ENCODE measurements at places on chromosomes 2 and 18.
A peak's percentile ranks its signal among the peaks of the same experiment; 100 is the strongest.

- no peak for DNase-seq
Observed at GRCh38 chr18:43888598-43888997, 611.3 kb upstream of the SYT4 start.

DNA sequence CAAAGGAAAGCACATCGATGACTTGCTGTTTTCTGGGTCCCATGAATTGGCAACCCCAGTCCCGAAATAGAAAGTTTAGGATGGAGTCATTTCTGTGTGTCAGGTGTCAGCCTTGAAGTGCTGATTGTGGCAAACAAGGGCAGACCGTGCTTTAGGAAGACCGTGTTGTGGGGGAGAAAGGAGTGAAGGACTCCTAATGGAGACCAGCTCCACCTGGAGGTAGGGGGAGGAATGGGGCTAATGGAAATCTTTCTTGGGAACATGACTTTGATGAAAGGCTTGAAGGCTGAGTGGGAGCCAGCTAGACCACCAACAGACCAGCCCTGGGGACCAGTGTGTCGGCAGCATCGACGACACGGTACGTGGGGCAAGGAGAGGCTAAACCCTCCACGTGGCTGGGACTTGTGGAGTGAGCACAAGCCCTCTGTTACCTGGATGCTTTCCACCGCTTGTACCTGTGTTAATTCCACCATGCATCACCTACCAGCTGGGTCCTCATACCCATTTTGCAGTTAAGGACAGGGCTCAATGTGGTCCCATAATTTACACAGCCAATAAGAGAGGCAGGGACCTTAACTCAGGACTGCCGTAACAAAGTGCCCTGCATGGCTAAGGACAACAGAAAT, 104.2 kb downstream of the SH3BP4 start:
- no peak for DNase-seq

GRCh38 chr2:10395893-10396292, 52.2 kb downstream of the ODC1 start:
- no peak for DNase-seq

GRCh38 chr2:153818242-153818641, 53.5 kb upstream of the GALNT13 start:
- no peak for DNase-seq

DNA sequence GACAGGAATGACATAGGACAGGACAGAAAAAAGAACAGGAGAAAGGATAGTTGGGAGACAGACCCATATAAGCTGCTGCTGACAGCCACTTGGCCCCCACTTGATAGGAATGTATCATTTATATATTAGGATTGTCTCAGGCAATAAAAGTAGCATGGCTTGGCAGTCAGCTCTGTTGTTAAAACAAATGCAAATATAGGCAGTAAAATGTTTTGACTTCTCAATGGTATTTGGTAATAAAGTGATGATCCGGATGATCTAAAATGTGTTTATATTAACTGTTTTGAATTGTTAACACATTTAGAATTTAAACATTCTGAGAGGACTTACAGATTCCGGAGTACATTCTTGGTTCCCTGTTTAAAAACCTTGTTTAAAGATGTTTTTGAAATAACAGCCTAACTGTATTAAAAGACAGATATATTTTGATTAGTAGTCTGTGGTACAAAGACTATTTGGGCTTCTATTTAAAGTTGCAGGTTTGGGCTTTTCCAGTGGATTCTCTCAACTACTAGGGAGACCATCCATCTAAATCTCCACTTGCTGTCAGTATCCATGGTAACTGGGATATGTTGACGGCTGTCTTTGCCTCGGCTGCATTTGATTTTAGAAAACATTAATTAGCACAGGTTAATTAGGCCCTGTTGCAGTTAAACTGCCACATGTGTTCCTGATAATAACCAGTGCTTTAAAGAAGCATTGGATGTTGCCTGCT, 147.6 kb downstream of the ESCO1 start:
- DNase-seq = no peak

DNA sequence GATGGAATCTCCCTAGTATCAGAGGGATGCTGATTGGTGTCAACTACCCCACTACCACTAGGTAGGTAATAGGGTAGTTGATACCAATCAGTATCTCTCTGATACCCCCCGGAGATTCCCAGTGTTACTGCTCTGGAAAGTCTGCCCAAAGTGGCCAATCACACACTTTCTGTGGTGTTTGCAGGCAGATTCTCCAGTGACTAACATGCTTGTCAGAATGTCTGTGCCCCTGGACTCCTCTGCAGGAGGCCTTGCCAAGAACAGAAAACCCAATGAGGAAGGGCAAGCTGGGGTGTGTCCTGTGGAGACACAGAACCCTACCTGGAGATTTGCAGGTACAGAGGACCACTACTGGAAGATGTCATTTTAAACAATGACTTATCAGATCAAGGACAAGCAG, 135.1 kb downstream of the RIT2 start:
- DNase-seq = no peak

DNA sequence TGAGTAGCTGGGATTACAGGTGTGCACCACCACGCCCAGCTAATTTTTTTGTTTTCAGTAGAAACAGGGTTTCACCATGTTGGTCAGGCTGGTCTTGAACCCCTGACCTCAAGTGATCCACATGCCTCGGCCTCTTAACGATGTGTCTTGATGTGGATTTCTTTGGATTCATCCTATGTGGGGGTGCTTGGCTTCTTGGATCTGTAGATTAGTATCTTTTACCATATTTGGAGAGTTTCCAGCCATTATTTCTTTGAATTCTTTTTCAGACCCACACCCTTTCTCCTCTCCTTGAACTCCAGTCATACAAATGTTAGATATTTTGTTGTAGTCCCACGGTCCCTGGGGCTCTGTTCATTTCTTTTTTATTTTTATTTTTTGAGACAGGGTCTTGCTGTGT, 6.8 kb upstream of the TOGARAM2 start:
- no peak for DNase-seq

GRCh38 chr2:65021709-65022108, 32.5 kb downstream of the SLC1A4 start:
- DNase-seq = no peak

DNA sequence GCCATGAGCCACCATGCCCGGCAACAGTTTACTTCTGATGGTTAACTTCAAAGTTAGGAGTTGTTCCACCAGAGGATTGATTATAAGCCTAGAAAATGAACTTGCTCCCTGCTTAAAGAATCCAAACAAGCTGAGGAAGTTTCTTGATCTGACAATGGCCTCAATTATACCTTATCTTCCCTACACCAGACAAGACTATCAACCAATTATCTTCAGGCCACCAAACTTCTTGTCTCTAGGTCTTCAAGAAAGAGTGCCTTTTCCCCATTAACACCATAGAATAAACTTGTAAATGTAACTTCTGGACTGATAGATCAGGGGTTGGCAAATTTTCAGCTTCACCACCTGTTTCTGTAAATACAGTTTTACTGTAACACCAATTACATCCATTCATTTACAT, 15.0 kb downstream of the ZC3H8 start:
- no peak for DNase-seq

- no peak for DNase-seq
Observed at GRCh38 chr2:15556311-15556930, 4.7 kb downstream of the NBAS start.

DNA sequence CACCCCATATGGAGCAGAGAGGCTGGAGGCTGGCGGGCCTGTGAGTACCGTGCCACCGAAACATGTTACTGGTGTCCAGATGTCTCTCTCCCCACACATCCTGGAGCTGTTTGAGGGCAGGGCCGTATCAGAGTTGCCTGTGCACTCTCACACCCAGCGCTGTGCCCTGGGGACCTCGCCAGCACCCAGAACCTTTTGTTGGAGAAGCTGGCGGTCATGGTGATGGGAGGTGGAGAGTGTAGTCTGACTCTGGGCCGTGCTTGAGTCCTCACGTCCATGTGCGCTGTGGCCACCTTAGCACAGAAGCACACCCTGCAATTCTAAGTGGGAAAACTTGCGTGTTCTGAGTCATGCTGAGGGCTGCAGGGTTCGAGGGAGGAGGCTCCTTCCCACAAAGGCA, 259.2 kb downstream of the NDUFA10 start:
- DNase-seq = no peak

DNA sequence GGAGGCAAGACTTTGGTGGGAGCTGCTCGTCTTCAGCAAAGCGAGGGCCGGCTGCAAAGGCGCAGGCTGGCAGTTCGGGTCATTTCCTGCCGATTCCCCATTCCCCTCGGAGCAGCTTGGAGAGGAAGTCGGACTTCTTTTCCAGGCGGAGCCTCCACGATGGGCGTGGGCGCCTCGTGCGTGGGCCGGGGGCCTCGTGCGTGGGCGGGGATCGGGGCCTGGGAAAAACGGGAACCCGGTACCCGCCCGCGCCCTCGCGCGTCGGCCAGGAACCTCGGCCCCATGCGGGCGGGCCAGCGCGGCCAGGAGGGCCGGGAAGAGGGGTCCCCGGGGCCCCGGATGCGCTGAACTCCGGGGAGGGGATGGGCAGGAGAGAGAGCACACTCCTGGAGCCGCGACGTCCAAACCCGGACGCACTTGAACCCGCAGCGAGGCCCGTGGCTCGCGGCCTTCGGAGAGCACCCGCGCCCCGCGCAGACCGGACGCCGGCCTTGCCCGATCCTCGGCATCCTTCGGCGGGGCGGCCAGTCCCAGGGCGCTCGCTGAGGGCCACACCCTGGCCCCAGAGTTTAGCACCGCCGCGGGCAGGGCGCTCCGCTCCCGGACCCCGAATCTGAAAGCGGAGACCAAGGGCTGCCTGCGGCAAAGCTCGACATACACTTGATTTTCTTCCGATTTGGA, 368.4 kb downstream of the MTX2 start:
- DNase-seq = peak; percentile 40

- no peak for DNase-seq
Observed at GRCh38 chr2:143890798-143891197, 629.1 kb downstream of the ZEB2 start.

GRCh38 chr2:75310876-75311275, 111.6 kb upstream of the TACR1 start:
- DNase-seq = no peak

DNA sequence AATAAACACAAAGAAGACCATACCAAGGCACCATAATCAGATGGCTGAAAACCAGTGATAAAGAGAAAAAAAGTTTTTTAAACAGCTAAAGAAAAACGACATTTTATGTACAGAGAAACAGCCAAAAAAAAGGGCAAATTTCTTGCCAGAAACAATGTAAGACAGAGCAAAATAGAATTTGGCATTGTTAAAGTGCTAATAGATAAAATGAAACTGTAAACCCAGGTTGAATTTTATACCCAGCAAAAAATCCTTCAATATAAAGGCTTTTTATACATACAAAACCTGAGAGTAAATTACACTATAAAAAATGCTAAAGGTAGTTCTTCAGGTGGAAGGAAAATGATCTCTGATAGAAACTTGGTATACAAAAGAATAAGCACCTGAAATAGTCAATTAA, 45.7 kb downstream of the FAM117B start:
- DNase-seq = no peak

DNA sequence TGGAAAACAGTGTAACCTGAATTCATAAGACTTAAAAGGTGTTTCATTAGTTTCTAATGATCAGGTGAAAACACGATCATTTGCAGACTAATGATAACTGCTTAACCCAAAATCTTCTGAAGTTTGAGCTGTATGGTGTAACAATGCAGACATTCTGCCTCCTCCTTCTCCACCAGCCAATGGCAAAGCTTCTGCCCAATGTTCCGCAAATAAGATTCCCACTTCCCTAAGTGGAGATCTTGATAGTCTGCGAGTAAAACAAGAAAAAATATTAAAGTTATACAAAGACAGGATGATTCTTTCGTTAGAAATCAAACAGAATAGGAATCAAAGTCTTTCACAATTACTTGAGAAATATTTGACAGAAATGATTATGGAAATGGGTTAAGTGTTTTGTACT, 8.1 kb downstream of the C2orf42 start:
- no peak for DNase-seq

- DNase-seq = no peak
Observed at GRCh38 chr2:205800773-205801172, 118.5 kb downstream of the NRP2 start.
